ENCODE measurements at places on chromosomes 12 and 14.

DNA sequence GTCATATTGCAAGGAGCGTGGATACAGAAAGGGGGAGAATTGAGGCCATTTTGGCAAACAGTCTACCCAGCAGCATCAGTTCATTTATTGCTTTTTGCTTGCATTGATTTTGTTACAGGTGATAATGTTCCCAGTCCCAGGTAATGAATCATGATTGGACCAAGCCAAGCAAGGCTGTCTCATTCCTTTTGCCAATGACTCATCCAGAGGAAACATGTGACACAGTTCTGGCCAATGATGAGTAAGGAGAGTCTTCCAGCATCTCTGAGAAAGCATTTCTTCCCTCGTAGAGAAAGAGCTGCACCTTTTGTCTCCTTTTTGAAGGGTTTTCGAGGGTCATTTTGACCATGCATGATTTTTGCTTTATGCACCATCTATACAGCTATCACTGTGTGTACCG is 68.2 kb downstream of the SLC15A4 start:
- no peak for DNase-seq

DNA sequence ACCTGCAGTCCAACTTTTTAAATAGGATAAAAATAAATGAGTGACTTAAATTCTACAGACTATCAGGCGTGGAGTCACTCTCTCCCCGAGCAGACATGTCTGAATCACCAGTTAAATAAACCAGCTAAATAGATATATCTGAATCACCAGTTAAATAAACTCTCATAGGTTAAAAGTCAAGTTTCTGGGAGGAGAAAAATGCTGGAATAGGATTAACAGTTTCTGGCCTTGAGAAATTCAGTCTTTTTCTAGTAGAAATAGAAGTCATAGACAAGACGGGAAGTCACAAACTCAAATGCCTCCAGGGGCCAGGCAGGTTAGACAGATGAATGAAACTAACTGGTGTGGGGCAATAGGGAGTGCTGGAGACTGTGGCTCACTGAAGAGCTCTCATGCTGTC is 258.6 kb upstream of the TMEM132C start:
- no peak for DNase-seq

DNA sequence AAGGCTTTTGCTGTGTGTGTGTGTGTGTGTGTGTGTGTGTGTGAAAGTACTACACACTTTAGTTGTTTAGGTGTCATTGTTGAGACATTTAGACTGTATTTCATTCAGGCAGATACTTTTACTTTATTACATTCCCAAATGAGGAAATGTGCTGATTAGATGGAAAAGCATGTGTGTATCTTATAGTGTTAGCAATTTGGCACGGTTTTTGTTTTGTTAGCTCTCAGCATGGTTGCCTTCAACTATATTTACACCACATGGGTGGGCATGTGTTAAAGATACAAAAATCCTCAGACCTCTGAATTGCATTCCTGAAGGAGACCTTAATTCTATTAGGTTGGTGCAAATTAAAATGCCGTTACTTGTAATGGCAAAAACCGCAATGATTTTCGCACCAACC is 879.5 kb downstream of the DIO2 start:
- DNase-seq: no peak

DNA sequence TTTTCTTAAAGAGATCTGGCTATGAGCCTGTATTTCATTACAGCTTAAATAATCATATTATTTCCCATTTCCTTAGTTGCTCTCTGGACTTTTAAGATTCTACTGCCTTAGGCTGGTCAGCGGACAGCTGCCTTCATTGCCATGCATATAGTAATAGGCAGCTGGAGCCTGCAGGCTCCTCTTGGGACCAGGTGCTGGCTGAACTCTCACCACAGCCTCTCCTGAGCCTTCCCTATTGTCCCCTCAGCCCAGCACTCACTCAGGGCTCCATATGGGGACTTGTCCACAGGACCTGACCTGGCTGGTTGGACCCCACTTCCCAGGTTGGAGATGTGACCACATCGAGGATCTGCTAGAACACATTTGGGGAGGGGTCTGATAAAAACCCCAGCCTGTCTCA is 405.4 kb downstream of the DPF3 start:
- no peak for DNase-seq

DNA sequence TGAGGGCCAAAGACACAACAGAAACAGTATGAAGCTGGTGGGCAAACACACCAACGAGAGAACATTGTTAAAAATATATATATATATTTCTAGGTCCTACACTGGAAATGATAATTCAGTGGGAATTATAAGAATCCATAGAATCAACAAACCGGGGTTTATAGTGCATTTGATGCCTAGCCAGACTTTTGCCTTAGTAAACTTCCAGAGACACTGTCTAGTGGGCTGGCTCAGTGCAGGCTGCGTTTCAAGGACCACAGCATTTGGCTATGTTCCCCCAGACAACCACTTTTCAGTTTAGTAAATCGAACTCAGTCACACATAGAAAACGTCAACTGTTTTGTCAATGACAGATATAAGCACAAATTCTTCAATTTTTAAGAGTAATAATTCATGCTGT is 41.9 kb downstream of the SLC38A4 start:
- no peak for DNase-seq

GRCh38 chr14:79837699-79838098 is 373.6 kb downstream of the DIO2 start:
- no peak for DNase-seq

DNA sequence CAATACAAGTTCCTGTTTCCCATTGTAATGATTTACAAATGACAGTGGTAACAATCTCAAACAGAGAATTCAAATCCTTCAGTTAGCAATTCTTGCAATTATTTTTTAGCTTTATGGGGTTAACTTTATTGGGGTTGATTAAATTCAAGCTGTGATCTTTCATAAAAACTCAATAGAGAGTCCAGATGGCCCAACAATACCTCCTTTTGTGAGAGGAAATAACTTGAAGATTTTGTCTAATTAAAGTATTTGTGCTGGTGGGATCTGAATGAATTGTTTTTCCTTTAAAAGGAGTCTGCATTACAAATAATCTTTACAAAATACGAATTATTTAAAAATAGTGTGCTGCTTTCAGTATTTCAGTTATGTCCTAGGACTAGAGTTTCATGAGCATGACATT is 4.4 kb upstream of the ARHGAP5 start:
- no peak for DNase-seq

- no peak for DNase-seq
Measured at GRCh38 chr12:125860672-125861288, 795.5 kb downstream of the AACS start.

- DNase-seq: no peak
Measured at GRCh38 chr12:79857675-79858074, 77.2 kb downstream of the PPP1R12A start.

DNA sequence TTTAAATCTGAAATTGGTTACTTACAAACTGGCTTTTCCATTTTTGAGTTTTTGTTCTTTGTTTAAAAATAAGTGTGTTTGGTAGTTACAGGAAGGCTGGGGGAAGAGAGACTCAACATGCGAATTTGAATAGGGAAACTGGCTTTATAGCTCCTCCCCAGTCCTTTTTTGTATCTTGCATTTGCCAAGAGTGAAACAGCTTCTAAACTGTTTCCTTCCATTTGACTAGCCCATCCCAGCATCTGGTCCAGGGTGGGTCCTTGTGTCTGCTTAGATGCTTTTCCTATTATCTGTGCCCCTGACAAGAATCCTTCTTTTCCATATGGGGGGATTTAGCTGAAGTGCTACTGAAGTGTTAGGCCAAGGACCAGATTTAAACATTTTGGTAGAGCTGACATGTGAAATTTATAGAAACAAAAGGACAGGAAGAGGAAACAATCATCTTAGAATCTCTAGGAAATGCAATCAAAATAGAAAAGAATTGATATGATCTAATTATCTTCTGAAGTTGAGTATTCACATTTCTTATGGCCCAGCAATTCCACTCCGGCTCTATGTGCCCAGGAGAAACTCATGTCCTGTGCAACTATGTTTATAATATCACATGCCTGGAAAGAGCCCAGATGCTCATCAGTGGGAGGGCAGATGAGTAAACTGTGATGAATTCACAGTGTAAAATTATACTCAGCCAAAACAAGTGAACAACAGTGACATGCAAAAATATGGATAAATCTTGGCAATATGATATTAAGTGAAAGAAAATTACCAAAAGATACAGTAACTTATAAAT is 7.4 kb downstream of the SMOC1 start:
- DNase-seq: no peak

DNA sequence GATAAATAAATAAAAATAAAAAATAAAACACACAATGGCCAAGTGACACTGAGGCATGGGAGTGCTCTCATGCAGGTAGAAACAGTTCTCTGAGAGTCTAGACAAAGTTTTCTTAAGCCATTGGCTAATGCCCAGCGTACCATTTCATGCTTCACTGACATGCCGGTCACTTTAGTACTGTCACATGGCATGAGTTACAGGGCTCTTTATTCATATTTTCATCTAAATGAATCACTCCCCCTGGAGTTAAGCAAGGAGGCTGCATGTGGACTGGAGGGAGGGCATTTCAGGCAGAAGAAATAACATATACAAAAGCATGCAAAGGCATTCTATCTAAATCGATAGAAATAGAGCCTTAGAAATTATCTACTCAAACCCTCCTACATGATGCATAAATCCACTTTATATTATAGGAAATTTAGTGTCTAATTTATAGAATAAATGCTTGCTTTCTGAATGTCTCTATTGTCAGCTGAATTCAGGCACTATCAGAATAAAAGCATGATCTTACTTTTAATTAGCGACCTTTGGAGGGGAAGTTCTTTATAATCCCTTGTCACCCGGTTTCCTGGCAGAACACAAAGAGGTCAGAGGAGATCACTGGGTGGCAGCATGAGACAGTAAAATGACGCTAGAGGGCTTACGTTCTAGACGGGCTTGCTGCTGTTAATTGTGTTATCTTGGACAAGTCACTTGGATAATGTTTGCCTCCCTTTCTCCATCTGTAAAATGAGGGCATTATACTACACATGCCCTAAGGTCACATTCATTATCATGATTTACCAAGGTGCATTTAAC is 17.5 kb downstream of the DYRK4 start:
- DNase-seq: no peak

DNA sequence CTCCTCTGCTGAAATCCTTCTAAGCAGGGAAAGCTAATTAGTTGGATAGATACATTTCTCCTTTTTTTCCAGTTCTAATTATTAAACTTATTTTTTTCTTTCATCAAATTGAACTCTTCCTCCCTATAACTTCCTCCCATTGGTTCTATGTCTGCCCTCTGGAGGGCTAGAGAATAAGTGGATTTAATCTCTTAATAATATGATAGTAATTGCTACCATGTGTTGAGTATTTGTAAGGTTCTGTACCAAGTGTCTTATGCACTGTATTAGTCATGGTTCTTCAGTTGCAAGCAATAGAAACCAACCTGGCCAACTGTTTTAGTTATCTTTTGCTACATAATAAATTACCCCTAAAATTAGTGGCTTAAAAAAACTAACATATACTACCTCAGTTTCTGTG is 190.5 kb upstream of the PLXNC1 start:
- no peak for DNase-seq

- no peak for DNase-seq
Measured at GRCh38 chr14:24993631-24994030, 56.3 kb downstream of the STXBP6 start.

DNA sequence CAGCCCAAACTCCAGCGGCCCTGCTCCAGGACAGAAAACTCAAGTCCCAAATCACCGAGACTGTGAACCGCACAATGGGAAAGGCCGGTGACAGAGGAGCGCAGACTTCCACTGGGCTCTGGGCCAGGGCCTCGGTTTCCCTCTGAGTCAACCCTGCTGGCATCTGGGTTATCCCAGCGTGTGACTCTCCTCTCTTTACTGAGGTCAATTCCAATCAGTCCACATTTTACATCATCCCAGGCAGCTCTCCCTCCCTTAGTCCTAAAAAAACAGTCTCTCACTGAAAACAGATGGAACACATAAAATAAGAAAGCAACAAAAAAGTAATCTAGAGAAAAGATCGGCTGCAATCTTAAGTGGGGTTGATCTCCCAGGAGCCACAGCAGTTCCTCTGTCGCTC is 36.9 kb downstream of the ITPK1 start:
- DNase-seq: no peak

DNA sequence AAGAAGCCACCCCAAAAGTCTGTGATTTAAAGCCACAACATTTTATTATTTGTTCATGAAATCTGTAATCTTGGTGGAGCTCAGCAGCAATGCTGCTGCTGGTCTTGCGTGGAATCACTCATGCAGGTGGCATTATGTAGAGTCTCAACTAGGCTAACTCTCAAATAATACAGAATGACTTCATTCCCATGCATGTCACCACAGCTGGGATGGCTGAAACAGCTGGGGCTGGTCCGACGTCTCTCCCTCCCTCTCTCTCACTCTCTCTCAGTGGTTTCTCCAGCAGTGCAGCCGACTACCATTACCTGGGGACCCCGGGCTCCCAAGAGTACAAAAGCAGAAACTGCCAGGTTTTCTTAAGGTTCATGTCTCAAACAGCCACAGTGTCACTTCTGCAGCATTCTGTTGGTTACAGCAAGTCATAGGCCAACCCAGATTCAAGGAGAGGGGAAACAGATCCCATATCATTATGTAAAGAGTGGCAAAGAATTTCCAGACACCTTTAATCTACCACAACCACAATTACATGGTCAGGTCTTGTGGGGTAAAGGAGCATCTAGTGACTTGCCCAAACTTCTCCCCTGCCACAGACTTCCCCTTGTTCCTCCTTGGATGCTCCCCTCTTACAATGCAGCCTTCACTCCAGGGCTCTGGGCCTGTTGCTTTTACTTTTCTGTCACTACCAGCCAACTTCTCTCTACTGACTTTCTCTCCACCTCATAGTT is 192.0 kb upstream of the HMGA2 start:
- DNase-seq: no peak

- DNase-seq: no peak
Measured at GRCh38 chr12:7015555-7016370, 2.5 kb downstream of the LPCAT3 start.

GRCh38 chr12:116620124-116620491 is 60.9 kb downstream of the MAP1LC3B2 start:
- DNase-seq: no peak

GRCh38 chr14:22487941-22488340 is 101.1 kb downstream of the DAD1 start:
- DNase-seq: no peak

- DNase-seq: no peak
Measured at GRCh38 chr14:72740504-72740961, 153.4 kb downstream of the DPF3 start.

DNA sequence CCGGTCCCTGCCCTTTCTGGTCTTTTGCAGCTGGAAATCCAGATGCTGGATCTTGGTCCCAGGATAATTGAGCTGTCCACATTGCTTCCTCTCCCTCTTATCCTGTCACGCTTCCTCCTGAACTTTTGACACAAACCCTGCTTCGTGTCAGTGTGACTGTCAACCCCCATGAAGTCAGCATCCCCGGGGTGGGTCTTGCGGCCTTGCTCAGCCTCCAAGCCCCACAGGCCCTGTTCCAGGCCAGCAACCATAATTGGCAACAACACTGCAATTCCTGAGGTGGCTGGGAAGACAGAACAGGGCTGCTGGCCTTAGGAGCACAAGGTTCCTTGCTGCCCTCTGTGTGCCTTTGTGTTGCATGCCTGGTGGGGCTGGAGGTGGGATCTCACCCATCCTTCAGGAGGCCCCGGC is 74.9 kb downstream of the NTF3 start:
- DNase-seq: no peak

- DNase-seq: no peak
Measured at GRCh38 chr12:100953677-100954076, 159.1 kb downstream of the ANO4 start.

Measured in Jurkat, Clone E6-1 (cell line).